SIG-M5 (cell line): ENCODE measurements at places on chromosomes 5 and 9.

GRCh38 chr9:33082538-33083326 lies 6.3 kb upstream of the SMU1 start:
- DNase-seq: no peak

GRCh38 chr9:91116211-91116610 lies 245.5 kb downstream of the AUH start:
- no peak for DNase-seq

DNA sequence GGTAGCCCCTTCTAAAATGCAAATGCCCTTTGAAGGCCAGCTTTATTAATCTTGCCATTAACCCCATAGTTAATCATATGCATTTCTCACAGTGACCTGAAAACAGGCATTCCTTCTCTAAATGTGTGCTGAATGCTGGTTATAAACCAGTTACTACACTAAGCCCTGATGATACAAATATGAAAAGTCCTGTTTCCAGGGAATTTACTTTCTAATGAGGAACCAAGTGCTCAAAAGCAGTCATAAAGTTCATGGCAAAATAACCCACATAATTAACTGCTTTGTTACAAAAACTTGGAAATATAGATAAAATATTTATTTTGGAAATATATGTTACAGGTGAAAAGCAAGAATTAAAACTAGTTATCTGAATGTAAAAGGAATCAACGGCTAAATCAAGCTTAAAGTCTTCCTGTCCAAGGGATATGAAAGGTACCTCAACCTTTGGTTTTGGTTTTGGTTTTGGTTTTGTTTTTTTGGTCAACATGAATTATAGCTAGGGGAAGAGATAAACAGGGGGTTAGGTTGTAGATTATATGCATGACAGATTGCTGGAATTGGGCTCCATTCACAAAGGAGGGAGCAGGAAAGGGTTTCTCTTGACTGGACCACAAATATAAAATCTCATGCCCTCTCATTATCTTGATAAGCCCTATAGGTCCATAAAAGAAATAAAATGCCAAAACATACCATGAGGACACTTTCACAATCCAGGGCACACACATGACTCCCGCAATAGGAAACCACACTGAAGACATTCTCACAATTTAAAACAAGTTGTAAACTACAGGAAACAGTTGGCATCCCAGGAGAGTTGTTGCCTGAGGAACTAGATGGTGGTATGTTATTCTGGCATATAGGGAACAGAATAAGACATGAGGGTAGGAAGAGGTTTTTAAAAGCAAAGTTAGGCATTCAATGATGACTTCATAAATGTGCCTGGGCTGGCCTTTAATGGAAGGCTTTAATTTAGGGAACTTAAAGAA lies 46.7 kb upstream of the MACIR start:
- no peak for DNase-seq

DNA sequence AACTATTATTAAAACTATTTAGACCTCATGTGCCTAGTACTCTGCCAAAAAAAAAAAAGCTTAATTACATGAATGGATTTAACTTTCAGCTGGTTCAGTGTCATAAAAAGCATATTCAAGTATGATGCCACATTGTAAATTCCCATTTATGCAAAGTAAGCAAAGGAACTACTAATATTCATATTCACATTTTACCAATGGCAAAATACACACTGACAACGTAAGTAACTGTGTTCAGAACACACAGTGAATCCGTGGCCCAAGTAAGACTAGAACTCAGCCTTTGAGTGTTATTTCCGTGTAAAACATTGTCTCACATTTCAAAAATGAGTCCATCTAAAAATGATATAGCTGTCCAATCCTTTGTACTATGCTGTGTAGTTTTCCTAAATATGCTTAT lies 56.8 kb downstream of the PPP2R2B start:
- DNase-seq: no peak

DNA sequence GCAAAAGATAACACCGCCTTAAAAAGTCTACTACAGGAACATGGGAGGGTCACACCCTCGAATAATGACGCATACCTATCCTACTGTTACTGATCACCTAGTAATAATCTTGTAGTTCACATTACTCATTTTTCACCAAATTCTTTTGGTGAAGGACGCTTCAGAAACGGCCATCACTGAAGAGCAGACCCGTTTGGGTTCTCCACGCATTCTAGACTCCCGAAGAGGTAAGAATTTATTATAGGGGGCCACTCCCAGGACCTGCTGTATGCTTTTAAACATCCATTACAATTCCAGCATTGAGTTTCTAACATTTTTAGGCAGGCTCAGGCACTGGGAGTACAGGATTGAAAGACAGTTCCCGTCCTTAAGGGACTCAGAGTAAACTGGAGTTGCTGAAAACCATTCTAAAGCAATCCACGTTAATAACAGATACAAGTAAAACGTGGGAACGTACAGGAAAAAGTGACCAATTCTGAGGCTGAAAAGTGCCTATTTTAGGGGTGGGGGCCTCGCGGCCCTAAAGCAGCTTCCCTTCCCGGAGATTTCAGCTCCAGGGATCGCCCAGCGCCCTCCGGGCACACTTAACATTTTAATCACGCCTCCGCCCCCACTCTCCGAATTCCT lies at the start of gene FER:
Gene FER (plus strand): TSS at position 124 of the 627 bp plus-strand sequence. CDS start 50,286 bp downstream, outside the sequence.
- no peak for DNase-seq
